ENCODE measurements at places on chromosomes 12 and 14.

GRCh38 chr12:67676624-67677023 is 28.1 kb downstream of the DYRK2 start:
- DNase-seq: no peak

- no peak for DNase-seq
These were observed 59.0 kb downstream of the MDM2 start for GRCh38 chr12:68866950-68867349.

- DNase-seq: peak; percentile 27
These were observed 43.6 kb upstream of the VASH1 start for GRCh38 chr14:76717508-76718290.

DNA sequence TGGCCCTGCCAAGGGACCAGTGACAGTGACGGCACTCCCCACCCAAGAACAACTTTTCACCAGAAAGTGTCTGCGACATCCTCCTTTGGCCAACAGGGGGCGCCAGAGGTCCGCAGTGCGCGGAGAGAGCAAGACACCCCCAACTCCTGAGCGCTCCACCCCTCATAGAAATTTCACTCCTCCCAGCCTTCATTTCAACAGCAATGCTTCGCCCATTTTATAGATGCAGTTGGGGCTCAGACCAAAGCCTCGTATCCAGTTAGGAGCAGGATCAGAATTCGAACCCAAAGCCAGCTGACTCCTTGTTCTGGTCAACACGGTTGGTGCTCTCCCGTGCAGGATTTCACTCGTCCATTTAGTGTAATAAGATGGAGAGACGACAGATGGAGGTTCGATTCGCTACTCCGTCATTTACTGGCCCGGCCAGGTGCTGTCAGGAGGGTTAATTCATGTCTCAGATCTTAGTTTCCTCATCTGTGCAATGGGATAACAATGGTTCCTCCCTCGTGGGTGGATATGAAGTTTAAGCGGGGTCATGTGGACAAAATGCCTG is 2.4 kb upstream of the POP5 start:
- peak; percentile 63 for DNase-seq

DNA sequence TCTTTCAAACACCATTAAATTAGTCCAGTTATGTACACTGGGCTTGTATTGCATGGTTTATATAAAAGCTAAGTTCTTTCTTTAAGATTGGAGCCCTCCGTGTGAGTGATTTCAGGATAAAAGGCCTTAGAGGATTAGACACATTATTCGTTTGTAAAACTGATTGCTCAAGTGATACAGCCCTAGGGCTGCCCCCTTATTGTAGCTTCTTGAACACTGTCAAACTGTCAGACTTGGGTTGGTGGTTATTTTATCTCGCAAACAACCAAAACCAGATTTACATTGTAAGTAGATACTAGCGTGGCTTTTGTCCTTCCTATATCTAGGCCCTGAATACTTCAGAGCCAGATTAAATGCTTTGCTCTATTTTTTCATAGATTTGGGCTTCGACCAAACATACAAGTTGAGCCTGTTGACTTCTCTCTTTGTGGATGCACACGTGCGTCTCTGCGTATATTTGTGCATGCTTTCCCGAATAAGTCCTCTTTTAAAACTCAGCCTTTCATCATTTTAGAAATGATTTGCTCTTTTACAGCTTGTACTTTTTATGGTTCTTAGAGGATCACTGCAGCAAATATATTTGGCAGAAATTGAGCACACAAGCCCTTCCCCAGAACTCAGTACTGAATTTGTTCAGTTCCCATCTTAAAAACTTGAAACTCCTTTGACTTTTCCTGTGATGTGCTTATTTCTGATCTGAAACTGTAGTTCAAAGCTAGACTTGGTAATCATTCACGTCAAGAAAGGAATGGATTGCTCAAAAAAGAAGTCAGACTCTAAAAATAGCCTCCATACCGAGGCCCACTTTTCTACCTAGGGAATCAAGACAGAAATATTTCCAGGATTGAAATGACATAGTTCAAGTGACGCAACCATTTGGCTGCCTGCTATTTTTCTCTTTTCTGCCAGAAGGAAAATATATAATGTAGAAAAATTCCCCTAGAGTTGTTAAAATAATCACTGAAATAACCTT is 129.5 kb downstream of the ETV6 start:
- DNase-seq: no peak

GRCh38 chr12:109586385-109587296 is 13.0 kb downstream of the MVK start:
- no peak for DNase-seq

DNA sequence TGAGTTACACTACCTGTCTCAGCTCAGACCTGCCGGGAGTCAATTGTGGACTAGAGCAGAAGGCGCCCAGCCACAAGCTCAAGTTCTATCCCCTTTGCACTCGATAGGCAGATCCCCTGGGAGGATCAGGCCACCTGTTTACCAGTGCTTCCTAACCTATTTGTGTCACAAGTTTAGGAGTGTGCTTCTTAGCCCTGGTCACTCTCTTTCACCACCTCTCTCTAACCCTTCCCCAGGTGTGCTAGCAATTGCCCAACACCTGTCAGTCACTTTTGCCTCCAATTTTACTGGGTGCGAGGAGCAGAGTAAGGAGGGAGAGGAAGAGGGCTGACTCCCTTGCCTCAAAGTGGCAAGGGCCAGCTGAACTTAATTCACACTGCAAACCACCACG is 745 bp upstream of the NAA30 start:
- no peak for DNase-seq

GRCh38 chr14:24066496-24067132 is 4.7 kb upstream of the CPNE6 start:
- DNase-seq: no peak

DNA sequence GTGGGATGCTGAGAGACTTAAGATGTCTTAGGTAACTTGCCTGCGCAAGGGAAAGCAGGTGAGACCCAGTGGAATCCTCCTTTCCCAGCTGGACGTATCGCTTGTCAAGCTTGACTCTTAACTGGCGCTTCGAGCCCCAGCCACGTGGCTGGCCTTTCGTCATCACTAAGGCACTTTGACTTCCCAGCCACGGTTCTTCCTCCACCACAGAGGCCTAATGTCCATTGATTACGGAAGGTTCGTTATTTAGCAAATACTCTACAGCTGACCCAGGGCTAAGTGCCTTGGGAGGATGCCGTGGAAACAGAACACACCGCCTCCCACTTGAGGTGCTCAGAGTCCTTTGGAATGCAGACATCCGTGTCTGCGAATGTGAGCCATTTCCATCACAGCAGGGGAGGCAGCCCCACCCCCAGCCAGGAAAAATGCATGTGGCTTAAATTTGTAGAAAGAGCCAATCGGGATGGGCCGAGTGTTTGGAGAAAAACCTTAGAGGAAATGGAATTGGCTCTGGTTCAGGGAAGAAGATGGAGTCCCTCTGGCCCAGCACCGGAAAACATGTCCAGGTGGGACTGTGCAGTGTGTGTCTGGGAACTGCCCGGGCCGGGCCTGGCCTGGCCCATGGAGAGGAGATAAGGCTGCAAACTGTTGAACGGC is 115.7 kb downstream of the PLXNC1 start:
- no peak for DNase-seq

DNA sequence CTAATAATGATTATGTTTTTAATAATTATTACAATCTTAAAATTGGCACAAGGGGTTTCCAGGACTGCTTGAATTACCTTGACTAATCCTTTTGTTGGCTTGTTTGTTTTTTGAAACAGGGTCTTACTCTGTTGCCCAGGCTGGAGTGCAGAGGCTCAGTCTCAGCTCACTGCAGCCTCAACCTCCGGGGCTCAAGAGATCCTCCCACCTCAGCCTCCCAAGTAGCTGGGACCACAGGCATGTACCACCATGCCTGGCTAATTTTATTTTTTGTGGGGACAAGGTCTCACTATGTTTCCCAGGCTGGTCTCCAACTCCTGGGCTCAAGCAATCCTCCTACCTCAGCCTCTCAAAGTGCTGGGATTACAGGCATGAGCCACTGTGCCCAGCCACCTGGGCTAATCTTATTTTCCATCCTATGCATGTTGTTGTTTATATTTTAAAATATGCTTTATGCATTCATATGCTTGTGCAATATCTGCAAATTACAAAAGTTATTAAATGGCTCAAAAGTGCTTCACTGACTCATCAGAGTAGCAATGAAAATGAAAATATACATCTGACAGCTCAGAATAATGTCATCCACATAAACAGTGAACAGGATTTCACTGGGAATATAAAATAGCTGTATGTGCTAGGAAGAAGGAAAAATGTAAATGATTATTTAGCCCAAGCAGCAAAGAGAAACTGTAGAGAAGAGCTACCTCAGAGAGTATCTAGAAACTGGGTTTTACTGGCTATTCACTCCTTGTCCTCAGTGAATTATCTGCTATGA is 24.8 kb upstream of the PLEKHG6 start:
- DNase-seq: no peak

DNA sequence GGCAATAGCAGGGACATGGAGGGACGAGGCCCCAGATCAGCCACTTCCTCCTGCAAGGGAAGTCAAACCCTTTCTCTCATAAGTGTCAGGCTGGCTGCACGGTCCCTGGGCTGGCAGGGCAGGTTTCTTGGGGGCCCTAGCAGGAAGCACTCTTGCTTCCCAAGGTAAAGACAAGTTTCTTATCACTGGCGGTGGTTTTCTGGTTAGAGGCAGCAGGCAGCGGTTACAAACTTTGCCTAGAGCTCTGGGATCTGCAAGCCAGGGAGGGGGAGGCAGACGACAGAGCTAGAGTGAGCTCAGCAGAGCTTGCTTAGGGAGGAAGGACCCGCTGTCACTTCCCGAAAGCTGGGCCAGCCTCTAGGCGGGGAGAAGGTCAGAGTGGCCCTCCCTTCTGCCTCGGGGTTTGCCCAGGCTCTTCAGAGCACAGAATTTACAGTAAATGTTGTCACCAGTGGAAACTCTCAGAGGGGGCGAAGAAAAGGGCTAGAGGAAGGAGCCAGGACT is 20.4 kb downstream of the BATF start:
- DNase-seq: no peak

GRCh38 chr12:104583301-104583700 is 126.6 kb downstream of the CHST11 start:
- no peak for DNase-seq

DNA sequence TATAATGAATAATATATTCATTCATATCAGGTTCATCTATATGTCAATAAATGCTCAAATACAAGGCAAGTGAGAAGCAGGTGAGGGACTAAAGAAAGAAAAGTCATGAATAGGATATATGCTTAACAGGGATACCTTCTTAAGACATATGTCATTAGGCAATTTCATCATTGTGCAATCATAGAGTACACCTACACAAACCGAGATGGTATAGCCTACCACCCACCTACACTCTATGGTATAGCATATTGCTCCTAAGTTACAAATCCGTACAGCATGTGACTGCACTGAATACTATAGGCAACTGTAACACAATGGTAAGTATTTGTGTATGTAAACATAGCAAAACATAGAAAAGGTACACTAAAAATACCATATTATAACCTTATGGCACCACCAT is 39.0 kb downstream of the KANSL2 start:
- DNase-seq: no peak

DNA sequence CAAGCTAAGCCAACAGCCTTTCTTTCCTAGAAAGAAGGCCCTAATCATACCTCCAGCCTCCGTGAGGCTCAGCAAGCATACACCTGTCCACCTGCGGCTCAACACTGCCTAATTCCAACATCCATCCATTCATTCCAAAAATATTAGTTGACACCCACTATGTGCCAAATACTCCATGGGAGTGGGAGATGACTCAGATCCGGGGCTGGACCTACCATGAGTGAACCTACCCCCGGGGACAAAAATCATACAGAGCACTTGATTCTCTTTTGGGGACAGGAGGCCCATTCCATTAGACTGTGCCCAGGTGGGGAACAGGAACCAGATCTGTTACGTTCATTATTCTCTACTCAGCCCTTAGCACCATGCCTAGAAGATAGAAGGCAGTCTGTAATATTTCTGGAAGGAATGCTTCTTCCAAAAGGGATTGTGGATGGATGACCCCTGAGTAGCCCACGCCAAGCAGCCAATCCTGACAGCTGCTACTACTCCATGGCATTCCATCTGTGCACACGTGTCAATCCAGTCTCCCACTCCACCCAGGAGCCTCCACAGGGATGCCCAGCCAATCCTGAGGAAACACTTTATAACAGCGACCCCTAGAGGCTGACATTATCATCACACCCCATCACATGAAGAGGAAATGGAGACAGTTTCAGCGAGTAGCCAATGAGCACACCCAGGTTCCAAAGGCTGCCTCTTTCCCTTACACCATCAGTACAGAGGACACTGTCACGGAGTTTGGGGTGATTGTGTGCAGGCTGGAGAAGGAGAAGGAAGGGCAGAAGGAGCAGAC is 170.7 kb downstream of the ESRRB start:
- DNase-seq: peak; percentile 92

DNA sequence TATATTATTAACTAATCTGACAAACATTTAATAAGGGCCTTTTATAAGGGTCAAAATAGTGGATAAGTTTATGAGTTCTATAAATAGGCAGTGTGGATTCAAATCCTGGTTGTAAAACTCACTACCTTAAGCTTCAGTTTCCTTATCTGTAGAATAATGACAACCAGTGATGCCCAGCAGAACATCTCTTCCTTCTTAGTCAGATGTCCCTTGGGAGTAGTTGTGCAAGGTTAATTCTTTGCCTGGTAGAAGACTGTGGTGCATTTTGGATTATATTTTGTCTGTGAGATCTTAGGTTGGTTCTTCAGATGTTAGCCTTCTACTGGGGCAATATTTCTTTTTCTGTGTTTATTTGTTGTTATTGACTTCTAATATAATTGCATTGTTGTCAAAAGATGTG is 59.5 kb downstream of the ARID2 start:
- DNase-seq: no peak

GRCh38 chr12:39357041-39357440 is 85.9 kb downstream of the KIF21A start:
- DNase-seq: no peak

- DNase-seq: no peak
These were observed 7.0 kb downstream of the NCKAP1L start for GRCh38 chr12:54504550-54504949.

DNA sequence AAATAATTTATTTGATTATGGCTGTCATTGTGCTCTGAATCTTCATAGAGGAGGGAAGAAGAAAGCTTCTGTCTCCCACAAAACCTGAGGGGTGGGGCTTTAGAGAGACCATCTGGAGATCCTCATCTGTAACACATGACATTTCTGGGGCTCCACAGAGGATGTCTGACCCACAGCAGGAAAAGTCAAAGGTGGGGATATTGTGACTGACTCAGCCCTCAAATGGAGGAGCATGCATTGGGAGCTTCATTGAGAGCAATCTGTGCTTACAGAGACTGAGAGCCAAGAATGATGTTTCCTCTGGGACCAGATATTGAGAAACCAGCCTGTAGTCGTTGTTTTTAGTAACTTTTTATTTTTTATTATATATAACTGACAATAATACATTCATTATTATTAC is 158.7 kb downstream of the SYT1 start:
- no peak for DNase-seq

All from NCI-H1694 (cell line).